Nephron progenitor cell (in vitro differentiated cells): ENCODE measurements at places on chromosomes 12 and 14.

DNA sequence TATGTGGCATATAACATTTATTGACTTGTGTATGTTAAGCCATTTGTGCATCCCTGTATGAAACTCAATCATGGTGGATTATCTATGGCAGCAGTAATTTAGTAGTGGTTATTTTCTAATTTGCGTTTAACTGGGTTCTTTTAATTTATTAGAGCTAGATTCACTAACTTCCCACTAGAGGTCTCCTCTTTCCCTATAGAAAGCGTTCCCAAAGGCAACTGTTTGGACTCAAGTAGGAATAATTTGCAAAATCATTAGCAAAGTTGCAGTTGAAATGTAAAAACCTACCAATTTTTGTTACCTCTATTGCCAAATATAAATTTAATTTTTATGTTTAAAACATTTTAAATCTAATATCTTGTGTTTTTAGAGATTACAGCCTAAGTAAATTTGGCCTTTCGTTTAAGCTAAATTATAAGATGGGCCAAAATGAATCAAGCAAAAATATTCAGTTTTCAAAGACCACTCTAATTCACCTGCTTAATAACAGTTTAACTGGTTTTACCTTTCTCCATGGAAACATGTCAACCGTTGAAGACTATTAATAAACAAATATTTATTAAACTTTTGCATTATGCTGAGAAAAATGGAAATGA lies 6.0 kb downstream of the DMAC2L start:
- no peak overlapping the region for H3K4me3 ChIP-seq
- H3K27ac ChIP-seq, result no peak overlapping the region
- H3K4me1 ChIP-seq, result peaks cover 22% of the 10 kb centered on the region
- no peak for DNase-seq
- peaks cover 5% of the 10 kb centered on the region for H3K27me3 ChIP-seq

GRCh38 chr12:123532808-123533649 lies 490 bp downstream of the RILPL1 start:
- peaks cover 4% of the 10 kb centered on the region for H3K27me3 ChIP-seq
- H3K4me1 ChIP-seq, result peaks cover 40% of the 10 kb centered on the region
- H3K27ac ChIP-seq, result peak overlapping the region; percentile 79
- peaks cover 19% of the 10 kb centered on the region for H3K36me3 ChIP-seq
- peak overlapping the region; percentile 88 for H3K4me3 ChIP-seq

DNA sequence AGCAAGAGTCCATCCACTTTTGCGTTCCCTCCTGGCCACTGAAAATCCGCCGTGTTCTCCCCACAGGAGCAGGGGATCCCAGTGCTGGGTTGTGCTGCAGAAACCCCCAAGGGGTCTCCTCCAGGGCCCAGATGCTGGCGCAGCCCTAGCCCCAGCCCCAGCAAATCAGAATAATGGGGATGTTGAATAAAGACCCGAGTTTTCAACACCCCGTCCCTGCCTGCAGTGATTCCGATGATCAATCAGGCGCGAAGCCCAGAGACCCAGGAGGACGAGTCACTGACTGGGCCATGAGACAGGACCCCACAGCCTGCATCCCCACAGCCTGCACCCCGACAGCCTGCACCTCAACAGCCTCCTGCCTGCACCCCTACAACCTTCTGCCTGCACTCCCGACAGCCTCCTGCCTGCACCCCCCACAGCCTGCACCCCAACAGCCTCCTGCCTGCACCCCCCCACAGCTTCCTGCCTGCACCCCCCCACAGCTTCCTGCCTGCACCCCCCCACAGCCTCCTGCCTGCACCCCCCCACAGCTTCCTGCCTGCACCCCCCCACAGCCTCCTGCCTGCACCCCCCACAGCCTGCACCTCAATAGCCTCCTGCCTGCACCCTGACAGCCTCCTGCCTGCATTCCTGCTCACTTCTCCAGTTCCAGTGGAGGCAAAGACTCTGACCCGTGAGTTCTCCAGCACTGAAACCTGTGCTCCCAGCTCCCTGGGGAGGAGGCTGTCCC lies 37.2 kb downstream of the TNFAIP2 start:
- no peak overlapping the region for H3K4me3 ChIP-seq
- H3K27me3 ChIP-seq, result peaks cover 30% of the 10 kb centered on the region
- H3K36me3 ChIP-seq, result no peaks in the 10 kb centered on the region
- no peak for DNase-seq

GRCh38 chr12:88579601-88580050 lies 645 bp downstream of the KITLG start:
- no peaks in the 10 kb centered on the region for H3K36me3 ChIP-seq
- DNase-seq, result peak; percentile 47
- H3K27me3 ChIP-seq, result peaks cover 7% of the 10 kb centered on the region
- H3K4me1 ChIP-seq, result peaks cover 56% of the 10 kb centered on the region
- H3K27ac ChIP-seq, result peak overlapping the region; percentile 70

DNA sequence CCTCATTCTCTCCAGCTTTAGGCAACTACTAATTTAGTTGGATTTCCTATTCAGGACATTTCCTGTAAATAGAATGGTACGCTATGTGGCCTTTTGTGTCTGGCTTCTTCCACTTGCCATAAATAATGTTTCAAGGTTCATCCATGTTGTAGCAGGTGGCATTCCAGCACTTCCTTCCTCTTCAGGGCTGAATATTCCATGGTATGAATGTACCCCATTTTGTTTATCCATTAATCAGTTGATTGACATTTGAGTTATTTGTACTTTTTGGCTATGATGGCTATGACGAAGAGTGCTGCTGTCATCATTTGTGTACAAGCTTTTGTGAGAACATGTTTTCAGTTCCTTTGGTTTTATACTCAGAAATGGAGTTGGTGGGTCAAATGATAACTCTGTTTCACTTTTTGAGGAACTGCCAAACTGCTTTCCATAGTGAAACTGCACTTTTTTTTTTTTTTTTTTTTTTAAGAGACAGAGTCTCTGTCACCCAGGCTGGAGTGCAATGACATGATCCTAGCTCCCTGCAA lies 6.5 kb upstream of the CDK2AP1 start:
- H3K27ac ChIP-seq, result no peak overlapping the region
- H3K36me3 ChIP-seq, result no peaks in the 10 kb centered on the region
- DNase-seq, result no peak

DNA sequence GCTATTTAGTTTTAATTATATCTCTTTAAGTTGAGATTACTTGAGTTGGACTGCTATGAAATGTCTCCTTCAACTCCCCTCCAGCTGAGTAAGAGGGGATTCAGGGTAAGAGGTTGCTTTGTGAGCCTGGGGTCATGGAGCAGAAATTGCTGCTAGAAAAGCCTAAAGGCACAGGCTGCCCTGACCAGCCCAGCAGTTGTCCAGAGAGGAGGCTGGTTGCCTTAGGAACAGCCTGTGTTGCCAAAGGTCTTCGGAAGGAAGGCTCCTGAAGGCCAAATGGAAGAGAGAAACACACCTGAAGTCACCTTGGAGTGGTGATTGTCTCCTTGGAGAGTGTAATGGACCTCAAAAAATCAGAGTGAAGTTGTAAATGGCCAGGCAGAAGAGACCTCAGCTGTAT lies 235.5 kb upstream of the PDE3A start:
- no peaks in the 10 kb centered on the region for H3K27me3 ChIP-seq
- H3K27ac ChIP-seq, result no peak overlapping the region
- no peaks in the 10 kb centered on the region for H3K36me3 ChIP-seq
- H3K4me3 ChIP-seq, result no peak overlapping the region
- peaks cover 4% of the 10 kb centered on the region for H3K4me1 ChIP-seq
- no peak for DNase-seq

GRCh38 chr12:6228535-6229223 lies 28.5 kb downstream of the CD9 start:
- H3K4me3 ChIP-seq, result no peak overlapping the region
- DNase-seq, result no peak
- no peak overlapping the region for H3K27ac ChIP-seq
- H3K27me3 ChIP-seq, result peaks cover 4% of the 10 kb centered on the region
- H3K4me1 ChIP-seq, result peaks cover 78% of the 10 kb centered on the region
- no peaks in the 10 kb centered on the region for H3K36me3 ChIP-seq

DNA sequence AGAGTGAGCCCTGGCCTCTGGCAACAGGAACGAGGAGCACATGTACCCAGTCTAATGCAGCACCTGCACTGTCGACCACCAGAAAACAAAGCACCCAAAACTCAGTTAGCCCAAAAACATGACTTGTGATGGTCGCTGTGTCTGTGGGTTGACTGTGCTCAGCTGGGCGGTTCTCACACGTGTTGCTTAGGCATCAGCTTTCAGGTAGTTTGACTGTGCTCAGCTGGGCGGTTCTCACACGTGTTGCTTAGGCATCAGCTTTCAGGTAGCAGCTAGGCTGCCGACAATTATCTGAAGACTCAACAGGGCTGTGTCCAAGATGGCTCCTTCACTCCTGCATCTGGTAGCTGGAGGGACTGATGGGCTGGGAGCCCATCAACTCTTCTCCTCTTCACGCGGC lies 1.2 kb upstream of the LRCOL1 start:
- peaks cover 4% of the 10 kb centered on the region for H3K36me3 ChIP-seq
- peaks cover 43% of the 10 kb centered on the region for H3K27me3 ChIP-seq
- no peak overlapping the region for H3K27ac ChIP-seq
- DNase-seq, result no peak
- no peak overlapping the region for H3K4me3 ChIP-seq

- no peak overlapping the region for H3K27ac ChIP-seq
- H3K27me3 ChIP-seq, result no peaks in the 10 kb centered on the region
- no peak overlapping the region for H3K4me3 ChIP-seq
- DNase-seq, result no peak
These were observed 90.0 kb downstream of the C12orf50 start for GRCh38 chr12:87939182-87939581.

GRCh38 chr14:37932481-37932880 lies 275.2 kb upstream of the SSTR1 start:
- DNase-seq, result no peak
- H3K27me3 ChIP-seq, result peaks cover 8% of the 10 kb centered on the region
- no peak overlapping the region for H3K4me3 ChIP-seq
- H3K36me3 ChIP-seq, result no peaks in the 10 kb centered on the region
- no peaks in the 10 kb centered on the region for H3K4me1 ChIP-seq
- no peak overlapping the region for H3K27ac ChIP-seq

DNA sequence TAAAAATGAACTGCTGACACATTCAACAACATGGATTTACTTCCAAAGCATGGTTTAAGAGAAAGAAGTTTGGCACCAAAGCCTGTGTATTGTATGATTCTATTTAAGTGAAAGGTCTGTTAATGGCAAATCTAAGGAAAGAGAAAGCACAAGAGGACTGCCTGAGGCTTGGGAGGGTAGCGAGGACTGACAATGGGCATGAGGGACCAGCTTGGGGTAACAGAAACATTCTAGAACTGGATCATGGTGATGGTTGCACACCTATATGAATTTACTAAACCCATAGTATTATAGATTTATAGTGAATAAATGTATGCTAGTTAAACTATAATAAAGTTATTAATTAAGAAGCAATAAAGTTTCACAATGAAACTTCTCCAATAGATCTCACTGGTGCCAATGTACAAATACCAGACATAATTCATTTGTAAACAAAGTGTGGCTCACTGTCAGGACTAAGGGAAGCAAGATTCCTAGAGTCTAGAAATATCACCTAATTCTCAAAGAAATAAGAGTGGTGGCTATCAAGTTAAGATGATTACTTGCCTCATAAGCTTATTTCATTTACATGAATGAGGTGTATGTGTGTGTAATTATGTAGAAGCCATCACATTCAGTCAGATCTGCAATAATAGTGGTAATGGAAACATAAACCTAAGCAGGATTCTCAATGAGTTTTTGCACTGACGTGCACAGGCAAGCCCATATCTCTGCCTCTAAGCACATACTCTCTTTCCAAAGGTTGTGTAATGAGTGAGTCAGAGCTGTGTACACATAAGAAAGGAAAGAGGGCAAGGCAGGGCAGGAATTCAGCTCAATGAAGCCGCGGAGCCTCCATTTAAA lies 353.4 kb downstream of the KCNH5 start:
- H3K4me3 ChIP-seq, result no peak overlapping the region
- no peak overlapping the region for H3K27ac ChIP-seq
- no peak for DNase-seq
- H3K27me3 ChIP-seq, result no peaks in the 10 kb centered on the region
- H3K36me3 ChIP-seq, result no peaks in the 10 kb centered on the region

- H3K4me3 ChIP-seq, result no peak overlapping the region
- H3K36me3 ChIP-seq, result no peaks in the 10 kb centered on the region
- H3K27me3 ChIP-seq, result no peaks in the 10 kb centered on the region
- H3K27ac ChIP-seq, result no peak overlapping the region
- DNase-seq, result no peak
These were observed 326.1 kb downstream of the DAD1 start for GRCh38 chr14:22262881-22263280.

- no peak overlapping the region for H3K27ac ChIP-seq
- H3K4me3 ChIP-seq, result no peak overlapping the region
- peaks cover 28% of the 10 kb centered on the region for H3K4me1 ChIP-seq
- no peak for DNase-seq
- H3K27me3 ChIP-seq, result peaks cover 17% of the 10 kb centered on the region
These were observed 300.1 kb upstream of the FKBP4 start for GRCh38 chr12:2494486-2495192.

DNA sequence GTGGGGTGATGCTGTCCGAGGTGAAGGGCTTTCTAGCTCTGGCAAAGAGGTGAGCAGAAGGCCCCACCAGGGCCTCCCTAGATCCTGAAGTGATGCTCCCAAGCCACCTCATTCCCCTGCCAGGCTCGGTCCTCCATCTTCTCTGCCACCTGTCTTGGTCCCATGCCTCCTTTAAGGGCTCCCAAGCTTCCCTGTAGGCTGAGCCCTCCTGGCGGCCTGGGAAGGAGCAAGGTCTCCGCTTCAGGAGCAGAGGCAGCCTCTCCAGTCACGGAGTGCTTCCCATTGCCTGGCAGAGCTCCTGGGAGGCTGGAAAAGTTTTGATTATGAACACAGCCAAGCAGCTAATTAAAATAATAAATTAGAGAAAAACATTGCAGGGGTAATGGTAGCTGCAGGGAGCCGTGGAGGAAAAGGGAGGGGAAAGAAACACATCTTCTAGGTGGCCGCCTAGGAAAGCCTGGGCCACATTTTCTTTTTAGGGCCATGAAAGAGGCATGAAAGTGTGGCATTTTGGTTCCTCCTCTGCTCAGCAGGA lies 160.0 kb upstream of the PRMT8 start:
- H3K27me3 ChIP-seq, result peaks cover 4% of the 10 kb centered on the region
- peaks cover 31% of the 10 kb centered on the region for H3K4me1 ChIP-seq
- no peaks in the 10 kb centered on the region for H3K36me3 ChIP-seq
- H3K27ac ChIP-seq, result no peak overlapping the region
- H3K4me3 ChIP-seq, result no peak overlapping the region

DNA sequence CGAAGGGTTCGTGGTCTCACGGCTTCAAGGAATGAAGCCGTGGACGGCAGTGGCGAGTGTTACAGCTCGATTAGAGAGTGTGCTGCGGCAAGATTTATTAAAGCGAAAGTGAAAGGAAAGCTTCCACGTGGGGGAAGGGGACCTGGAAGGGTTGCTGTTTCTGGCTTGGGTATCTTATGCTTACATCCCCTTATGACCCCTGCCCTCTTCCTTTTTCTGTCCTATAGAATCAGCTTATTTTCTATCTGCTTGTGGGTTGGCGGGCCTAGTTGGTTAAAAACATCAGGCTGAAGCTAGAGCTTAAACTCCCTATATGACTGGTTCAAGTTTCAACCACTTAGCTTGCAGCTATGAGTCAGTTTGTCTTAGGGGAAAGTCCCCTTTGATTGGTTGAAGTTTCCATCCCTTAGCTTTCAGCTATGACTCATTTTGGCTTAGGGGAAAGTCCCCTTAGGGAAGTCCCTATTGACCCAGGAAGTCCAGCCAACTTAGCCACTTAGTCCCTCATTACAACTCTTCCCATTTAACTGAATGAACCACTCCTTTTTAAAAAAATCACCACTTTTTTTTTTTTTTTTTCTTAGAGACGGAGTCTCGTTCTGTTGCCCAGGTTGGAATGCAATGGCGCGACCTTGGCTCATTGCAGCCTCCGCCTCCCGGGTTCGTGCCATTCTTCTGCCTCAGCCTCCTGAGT lies 1494.7 kb upstream of the TMEM132C start:
- no peak overlapping the region for H3K4me3 ChIP-seq
- peaks cover 5% of the 10 kb centered on the region for H3K4me1 ChIP-seq
- no peak overlapping the region for H3K27ac ChIP-seq
- H3K36me3 ChIP-seq, result no peaks in the 10 kb centered on the region

GRCh38 chr12:120055231-120056000 lies 61.1 kb downstream of the RAB35 start:
- H3K36me3 ChIP-seq, result peaks cover 5% of the 10 kb centered on the region
- H3K4me1 ChIP-seq, result peaks cover 6% of the 10 kb centered on the region
